Suprapubic skin (tissue), 4 donors: ENCODE measurements at places on chromosomes 2 and 18. TPM values are rescaled to one million over a fixed set of nuclear protein-coding genes. Genes with fewer than 3 reads are reported as not detected.

The POTEC gene
- not detected for total RNA-seq

The APOB gene
- 0.55 TPM for total RNA-seq

The UPP2 gene
- not detected for total RNA-seq

GRCh38 chr2:108579623-108580022, 45.4 kb downstream of the LIMS1 start:
- H3K4me1 ChIP-seq, result peaks cover 17% of the 10 kb centered on the region
- H3K36me3 ChIP-seq, result no peaks in the 10 kb centered on the region
- H3K27ac ChIP-seq, result no peak overlapping the region
- no peak for DNase-seq
- H3K27me3 ChIP-seq, result no peaks in the 10 kb centered on the region

GRCh38 chr2:130951018-130951417, 114.3 kb downstream of the ARHGEF4 start:
- peaks cover 4% of the 10 kb centered on the region for H3K36me3 ChIP-seq
- no peaks in the 10 kb centered on the region for H3K27me3 ChIP-seq
- H3K4me3 ChIP-seq, result no peak overlapping the region
- H3K27ac ChIP-seq, result no peak overlapping the region

- no peak for DNase-seq
- peaks cover 14% of the 10 kb centered on the region for H3K4me1 ChIP-seq
- no peaks in the 10 kb centered on the region for H3K27me3 ChIP-seq
- H3K36me3 ChIP-seq, result no peaks in the 10 kb centered on the region
- no peak overlapping the region for H3K27ac ChIP-seq
- H3K4me3 ChIP-seq, result peak overlapping the region; percentile 16
Observed at GRCh38 chr2:172859581-172860335, 124.1 kb downstream of the RAPGEF4 start.
